ENCODE measurements at places on chromosomes 4 and X.

GRCh38 chrX:151396042-151396824, 773 bp upstream of the VMA21 start:
- DNase-seq: no peak

DNA sequence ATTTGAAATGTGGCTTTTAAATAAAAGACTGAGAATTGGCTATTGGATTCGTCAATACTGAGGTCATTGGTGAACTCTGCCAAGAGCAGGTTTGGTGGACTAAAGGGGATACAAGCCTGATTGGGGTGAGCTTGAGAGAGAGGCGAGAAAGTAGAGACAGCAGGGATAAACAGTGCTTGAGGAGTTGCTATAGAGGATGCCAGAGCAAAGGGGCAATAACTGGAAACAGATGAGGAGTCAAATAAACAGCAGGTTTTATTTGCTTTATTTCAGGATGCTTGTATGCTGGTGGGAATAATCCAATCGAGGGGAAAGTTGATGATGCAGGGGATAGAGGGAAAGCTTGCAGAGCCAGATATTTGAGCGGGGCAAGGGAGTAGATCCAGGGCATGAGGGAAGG, 24.0 kb upstream of the ANXA3 start:
- no peak for DNase-seq

DNA sequence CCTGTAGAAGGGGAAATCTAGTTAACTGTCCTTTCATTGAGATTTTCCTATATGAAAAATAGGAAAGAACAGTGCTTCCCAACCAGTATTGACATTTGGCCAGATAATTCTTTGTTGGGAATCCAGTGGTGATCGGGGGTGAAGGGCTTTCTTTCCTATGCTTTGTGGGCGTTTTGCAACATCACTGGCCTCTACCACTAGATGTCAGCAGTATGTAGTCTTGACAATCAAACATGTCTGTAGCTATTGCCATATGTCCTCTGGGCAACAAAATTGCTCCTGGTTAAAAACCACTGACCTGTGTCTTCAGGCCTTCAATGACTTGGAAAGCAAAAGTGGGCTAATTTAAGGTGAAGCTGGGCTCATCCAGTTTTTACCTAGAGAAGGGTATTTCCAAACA, 658.5 kb downstream of the DACH2 start:
- no peak for DNase-seq

- DNase-seq: no peak
These were observed 880.4 kb downstream of the PCDH18 start for GRCh38 chr4:136651932-136652331.

- DNase-seq: no peak
These were observed 26.0 kb upstream of the NUP54 start for GRCh38 chr4:76174216-76174615.

- DNase-seq: no peak
These were observed 95.5 kb upstream of the MSX1 start for GRCh38 chr4:4763822-4764557.

GRCh38 chrX:13938051-13938828, 91.5 kb downstream of the GEMIN8 start:
- no peak for DNase-seq

- no peak for DNase-seq
These were observed 23.6 kb upstream of the TBC1D14 start for GRCh38 chr4:6885953-6886557.

- DNase-seq: no peak
These were observed 83.9 kb upstream of the FAM241A start for GRCh38 chr4:112061207-112061817.

DNA sequence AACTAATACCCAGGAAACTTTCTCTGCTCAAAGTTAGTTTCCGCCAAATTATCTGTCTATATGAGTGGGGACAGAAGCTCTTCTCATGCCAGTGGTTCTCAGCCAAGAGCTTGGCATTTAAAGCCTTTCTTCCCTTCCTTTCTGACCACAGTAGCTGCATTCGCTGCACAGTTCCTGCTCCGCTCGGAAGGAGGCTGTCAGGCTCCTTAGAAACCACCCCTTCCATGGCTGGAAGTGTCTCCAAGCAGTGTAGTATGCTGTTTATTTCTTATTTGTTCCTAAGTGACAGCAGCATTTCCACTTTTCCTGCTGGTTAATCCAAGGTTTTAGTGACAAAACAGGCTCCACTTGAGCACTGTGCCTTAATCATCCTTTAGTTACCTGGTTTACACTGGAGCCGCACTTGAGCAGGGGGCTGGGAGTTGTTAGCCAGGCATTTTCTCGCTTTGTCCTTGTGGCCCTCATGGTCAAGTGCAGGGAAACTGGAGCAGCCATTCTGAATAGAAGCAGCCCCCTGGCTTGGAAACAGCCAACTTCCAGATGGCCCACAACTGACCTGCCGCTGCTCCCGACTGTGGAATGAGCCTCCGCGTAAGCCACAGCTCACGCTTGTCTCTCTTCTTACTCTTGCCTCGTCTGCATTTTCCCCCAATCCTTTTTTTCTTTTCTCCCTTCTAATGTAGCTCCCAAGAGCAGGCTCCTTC, 739.4 kb upstream of the TENM3 start:
- DNase-seq: no peak

DNA sequence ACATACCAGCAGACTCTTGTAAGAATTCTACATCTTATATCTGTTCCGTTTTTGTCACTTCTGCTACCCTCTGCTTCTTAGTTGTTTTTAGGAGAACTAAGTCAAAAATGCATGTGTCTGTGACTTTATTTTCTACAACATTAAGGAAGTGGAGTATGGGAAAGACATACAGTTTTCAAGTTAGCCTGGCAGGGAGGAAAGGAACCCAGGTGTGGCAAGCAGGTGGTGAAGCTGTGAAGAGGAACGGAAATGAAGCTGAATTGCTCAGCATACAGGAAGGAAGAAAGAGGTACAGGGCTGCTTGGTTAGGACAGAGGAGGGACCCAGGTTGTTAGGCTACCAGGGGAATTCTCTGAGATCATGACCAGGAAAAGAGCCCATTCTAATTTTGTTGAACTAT, 9.4 kb downstream of the GPRIN3 start:
- no peak for DNase-seq

DNA sequence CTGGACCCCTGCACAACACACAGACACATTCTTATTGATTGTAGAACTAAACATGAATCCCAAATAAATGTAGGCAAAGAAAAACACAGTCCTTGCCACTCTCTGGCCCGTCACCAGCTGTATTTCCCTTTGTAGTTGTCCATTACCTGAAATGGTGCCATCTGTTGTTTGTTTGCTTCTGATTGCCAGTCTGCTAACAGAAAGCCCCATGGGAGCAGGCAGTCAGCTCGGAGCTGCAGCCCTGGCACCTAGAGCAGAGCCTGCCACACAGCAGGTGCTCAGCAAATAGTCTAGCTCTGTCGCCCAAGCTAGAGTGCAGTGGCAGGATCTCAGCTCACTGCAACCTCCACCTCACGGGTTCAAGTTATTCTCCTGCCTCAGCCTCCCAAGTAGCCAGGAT, 28.9 kb downstream of the CPLX1 start:
- DNase-seq: no peak

DNA sequence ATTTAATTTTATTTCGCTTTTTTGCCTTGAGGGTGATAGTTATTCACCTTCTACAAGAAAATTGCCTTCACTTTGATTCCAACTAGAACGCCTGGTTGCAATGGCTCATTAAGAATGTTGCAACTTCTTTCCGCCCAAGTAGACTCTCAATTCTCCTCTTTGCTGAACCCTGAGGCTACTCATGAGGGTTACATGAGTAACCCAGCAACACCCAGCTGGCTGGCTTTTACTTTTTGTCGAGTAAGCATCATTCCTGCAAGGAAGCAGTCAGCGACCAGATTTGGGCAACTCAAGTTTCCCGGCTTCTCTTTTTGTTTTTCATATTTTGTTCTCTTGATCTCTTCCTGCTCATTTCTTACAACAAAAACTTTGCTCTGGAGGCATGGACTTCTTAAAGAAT, 495.4 kb downstream of the PACRGL start:
- no peak for DNase-seq

GRCh38 chr4:88619971-88620370, 27.7 kb downstream of the HERC3 start:
- DNase-seq: no peak

GRCh38 chr4:52822583-52822971, 39.5 kb upstream of the RASL11B start:
- no peak for DNase-seq

DNA sequence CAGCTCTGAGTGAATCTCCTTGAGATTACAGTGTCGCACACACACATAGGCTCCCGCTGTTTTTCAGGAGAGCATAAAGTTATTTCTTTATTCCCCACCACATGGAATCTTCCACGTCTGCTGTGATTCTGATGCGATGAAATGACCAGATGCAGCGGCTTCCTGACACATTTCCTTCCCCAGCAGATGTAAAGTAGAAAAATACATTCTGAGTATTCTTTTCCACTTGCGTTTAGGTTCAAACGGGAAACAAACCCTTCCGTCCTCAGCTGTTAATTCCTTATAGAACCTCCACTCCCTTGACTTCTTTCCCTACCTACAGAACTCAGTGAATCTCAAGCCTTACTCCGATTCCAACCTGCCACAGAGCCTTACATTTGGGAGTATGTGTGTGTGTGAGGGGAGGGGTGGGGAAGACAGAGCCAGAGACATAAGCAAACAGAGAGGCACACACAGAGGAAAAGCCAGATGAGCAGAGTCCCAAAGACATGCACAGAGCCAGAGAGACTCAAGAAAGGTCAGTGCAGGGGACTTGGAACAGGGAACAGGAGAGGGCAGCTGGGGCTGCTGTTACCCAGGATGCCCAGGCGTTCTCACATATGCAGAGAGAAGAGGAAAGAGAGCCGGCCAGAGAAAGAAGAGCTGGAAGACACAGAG, 47.3 kb downstream of the SETD7 start:
- DNase-seq: no peak

- no peak for DNase-seq
These were observed 181.3 kb downstream of the RAB28 start for GRCh38 chr4:13302876-13303275.

Data from activated gamma-delta T cell treated with anti-CD3 and anti-CD28 coated beads, Interleukin-2, amount 50 U/mL, for 16 hours (primary cell).